ENCODE measurements at places on chromosomes 12 and 14.

DNA sequence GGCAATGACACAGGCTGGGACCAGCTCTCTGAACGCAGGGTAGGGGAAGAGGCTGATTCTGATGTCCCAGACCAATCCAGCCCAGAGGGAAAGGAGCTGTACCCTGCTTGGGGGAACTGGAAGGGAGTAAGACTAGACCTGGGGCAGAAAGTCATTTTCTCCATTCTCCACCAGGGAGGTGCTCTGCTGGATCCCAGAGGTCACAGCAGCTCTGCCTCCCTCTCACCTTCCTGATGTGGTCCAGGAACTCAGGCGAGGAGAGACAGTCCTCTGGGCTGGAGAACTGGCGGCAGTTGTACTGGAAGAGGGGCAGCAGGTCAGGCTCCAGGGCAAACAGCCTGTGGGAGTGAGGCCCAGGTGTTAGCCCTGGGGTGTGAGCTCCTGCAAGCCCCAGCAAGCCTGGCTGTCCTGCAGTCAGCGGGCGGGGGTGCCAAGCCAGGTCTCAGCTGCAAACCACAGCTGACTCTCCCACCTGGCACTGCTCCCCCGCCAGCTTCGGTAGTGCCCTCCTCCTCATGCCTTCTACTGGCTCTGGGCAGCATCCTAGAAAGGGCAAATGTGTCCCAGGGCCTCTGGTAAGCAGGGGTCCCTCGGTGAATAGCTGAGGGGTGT is 1.9 kb downstream of the NGB start:
- DNase-seq: no peak

DNA sequence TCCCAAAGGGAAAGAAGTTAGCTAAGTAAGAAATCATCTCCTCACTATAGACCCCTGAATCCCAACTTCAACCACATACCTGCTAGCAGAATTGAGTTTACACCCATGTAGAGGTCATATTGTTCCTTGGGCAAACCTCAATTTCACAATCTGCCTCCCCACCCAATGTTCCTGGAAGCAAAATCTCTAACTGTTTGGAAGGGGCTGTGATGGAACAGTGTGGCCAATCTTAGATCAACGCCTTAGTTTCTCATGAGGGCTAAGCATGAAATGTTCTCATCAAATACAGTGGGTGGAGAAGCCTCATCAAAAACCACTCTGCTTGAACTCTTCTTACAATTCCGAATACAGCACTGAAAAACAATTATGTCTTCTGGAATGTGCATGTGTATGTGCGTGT is 284.0 kb upstream of the NOS1 start:
- DNase-seq: no peak

DNA sequence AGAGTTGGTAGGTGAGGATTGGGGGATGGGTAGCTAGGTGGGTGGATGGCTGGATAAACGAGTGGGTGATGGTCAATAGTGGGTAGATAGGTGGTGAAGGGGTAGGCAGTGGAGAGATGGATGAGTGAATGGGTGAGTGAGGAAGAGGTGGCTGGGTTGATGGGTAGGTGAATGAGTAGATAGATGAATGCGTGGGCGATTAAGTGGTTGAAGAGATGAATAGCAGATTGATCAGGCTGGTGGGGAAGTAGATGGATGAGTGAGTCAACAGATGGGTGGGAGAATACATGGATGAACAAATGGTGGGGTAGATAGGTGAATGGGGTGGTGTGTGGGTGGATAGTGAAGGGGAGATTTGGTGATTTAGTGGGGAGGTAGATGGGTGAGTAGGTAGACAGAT is 51.1 kb downstream of the SYNE3 start:
- DNase-seq: no peak

- DNase-seq: no peak
Measured at GRCh38 chr12:59500915-59501314, 94.9 kb upstream of the SLC16A7 start.

DNA sequence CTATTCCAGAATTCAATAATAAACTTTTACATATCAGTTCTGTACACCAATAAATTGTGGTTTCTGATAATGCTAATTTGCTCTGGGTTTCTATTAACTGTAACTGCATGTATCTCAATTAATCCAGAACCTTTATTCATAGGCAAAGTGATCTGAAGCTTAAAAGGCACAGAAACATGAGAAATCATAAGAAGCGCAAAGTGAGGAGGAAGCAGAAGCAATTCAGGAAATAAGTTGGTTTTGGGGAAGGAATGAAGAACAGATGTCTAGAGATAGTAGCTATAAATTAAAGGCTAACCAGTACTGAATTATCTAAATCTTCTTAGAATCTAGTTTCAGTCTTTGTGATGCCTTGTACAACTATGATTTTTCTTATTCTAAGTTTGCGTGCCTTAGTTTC is 24.6 kb downstream of the KERA start:
- no peak for DNase-seq

DNA sequence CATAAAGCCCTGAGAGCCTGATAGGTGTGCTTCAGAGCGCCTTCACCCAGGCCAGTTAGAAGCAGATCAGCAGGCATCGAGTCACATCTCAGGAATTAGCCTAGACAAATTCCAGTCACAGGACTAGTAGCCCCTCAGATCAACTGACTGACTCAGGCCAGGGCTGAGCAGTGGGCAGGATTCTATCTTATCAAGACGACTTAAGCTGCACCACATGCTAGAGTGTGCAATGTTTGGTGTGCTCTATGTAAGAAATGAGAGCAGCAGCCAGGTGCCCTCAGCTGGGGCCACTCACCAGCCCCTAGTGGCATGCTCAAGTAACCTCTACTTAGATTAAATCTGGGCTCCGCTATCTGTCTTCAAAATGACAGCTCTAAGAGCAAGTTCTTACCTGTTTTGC is 19.7 kb upstream of the NGB start:
- no peak for DNase-seq

GRCh38 chr12:85549640-85550039 is 269.6 kb downstream of the ALX1 start:
- no peak for DNase-seq

DNA sequence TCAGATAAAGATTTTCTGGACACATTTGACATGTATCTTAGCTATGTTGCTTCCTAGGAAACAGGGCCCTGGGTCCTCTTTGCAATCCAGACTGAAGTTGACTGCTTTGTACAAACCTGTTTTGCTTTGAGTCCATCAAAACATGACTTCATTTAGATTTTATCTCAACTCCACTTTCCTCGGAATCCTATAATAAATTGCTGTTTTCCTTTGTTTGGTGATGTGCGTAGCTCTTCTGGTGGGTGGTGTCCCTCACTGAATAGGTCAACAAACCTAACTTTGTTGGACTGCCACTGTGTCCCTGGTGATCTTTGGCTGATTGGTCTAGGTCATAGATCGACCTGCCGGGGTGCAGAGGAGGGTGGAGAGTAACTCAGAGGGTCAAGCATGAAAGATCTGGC is 735 bp upstream of the P2RX7 start:
- DNase-seq: no peak

- peak; percentile 59 for DNase-seq
Measured at GRCh38 chr12:78863482-78864402, 832 bp upstream of the SYT1 start.

- DNase-seq: no peak
Measured at GRCh38 chr12:131620946-131621681, 89.8 kb upstream of the SFSWAP start.

DNA sequence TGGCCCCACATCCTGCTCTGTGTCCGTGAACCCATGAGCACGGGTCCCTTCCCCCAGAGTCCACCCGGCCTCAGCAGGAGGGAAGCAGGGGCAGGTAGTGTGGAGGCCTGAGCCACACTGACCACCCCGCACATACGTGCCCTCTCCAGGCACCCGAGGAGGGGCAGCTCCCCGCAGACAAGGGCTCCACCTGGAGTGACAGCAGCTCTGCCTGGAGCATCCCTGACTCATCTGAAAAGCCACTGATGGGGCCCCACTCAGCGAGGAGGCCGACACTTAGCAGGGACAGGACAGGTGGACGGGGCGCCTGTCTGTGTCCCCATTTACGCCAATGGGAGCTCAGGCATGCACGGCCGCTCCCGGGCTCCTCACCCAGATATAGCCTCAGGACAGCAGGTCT is 237.6 kb upstream of the SFSWAP start:
- DNase-seq: no peak

GRCh38 chr14:64434528-64434927 is 30.8 kb upstream of the AKAP5 start:
- no peak for DNase-seq

- DNase-seq: no peak
Measured at GRCh38 chr14:49863487-49864281, 11.1 kb upstream of the NEMF start.

- no peak for DNase-seq
Measured at GRCh38 chr12:29710104-29710503, 73.6 kb downstream of the TMTC1 start.

- DNase-seq: no peak
Measured at GRCh38 chr14:69319911-69320310, 60.0 kb downstream of the GALNT16 start.

- DNase-seq: no peak
Measured at GRCh38 chr12:117470804-117471203, 109.4 kb upstream of the NOS1 start.

DNA sequence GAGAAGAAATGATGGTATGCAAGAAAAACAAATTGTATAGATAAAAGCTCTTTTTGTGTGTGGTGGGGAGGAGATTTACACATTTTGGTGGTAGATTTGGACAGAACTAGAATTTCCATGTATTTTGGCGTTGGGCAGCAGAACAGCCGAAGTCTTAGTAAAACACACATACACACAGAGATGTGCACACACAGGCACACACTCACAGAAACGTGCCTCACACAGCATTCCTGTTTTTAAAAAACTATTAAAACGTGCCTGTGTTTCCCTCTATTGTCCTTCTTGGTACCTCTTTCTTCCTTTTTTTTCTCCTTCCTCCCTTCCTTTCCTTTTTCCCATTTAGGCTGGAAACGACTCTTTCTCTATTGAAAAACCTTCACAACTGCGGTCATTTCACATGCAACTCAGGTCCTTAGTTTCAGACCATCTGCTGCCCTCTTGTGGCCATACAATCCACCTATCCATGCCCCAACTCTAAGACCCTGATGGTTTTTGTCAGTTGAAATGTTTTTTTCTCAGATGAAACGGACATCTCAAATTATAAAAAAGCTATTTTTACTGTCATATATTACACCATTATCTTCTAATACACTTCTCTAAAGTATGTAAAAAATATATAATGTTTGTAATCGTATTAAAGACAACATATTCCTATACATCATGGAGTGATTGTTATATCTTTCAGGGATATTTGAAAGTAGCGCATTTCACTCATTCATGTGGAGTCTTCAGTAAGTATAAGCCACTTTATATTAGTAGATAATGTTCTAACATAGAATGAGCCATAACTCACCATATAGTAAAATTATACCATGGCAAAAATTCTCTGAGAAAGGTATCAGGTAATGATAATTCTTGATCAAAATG is 386.7 kb upstream of the NOVA1 start:
- peak; percentile 41 for DNase-seq

- DNase-seq: peak; percentile 74
Measured at GRCh38 chr12:10967409-10967808, 19.3 kb downstream of the TAS2R50 start.

DNA sequence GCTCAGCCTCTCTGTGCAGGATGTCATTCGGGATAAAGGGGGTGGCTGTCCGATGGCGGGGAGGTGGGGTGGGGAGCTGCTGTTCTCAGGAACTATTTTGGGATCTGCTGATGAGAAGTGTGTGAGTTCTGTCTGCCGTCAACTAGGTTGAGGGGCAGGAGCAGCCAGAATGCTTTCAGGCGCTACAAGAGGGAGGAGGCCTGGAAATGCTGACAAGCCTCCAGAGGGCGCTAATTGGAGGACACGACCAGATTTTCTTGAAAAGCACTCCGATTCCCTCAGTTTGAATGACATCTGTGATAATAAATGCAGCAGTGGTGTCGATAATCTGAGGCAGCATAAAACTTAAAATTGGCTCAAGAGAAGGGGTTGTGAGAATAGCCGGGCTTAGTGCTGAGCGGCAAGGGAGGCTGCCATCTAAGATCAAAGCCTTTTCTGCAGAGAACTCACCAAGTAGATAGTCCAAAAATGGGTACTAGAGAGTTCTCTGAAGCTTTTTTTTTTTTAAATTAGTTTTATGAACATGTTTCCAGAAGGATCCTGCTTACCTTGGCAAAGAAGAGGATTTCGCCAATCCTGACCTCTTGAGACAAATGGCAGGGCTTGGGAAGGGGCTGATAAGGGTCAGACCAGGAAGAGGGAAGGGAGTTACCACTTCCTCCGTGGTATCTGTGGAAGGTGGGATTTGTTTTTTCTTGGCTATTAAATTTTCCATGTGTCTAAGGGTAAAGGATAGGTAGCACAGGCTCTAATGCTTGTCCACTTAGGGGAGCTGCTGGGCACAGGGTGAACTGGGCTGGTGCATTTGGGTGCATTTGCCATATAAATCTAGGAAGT is 94.4 kb downstream of the CRACR2A start:
- DNase-seq: peak; percentile 27

DNA sequence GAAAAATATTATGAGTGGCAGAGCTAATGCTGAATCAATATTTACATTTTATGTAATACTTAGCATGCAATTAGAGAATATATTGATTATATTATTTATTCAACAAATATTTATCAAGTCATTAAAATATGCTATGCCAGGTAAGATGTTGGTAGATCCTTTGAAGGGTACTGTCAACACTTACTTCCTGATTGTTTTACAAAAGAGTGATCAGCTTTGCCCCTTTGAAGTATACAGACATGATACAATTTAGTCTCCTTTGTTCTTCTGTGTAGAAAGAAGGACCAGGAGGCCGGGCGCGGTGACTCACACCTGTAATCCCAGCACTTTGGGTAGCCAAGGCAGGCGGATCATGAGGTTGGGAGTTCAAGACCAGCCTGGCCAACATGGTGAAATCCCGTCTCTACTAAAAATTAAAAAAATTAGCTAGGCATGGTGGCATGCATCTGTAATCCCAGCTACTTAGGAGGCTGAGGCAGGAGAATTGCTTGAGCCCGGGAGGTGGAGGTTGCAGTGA is 73.9 kb upstream of the IFNG-AS1 start:
- DNase-seq: no peak

DNA sequence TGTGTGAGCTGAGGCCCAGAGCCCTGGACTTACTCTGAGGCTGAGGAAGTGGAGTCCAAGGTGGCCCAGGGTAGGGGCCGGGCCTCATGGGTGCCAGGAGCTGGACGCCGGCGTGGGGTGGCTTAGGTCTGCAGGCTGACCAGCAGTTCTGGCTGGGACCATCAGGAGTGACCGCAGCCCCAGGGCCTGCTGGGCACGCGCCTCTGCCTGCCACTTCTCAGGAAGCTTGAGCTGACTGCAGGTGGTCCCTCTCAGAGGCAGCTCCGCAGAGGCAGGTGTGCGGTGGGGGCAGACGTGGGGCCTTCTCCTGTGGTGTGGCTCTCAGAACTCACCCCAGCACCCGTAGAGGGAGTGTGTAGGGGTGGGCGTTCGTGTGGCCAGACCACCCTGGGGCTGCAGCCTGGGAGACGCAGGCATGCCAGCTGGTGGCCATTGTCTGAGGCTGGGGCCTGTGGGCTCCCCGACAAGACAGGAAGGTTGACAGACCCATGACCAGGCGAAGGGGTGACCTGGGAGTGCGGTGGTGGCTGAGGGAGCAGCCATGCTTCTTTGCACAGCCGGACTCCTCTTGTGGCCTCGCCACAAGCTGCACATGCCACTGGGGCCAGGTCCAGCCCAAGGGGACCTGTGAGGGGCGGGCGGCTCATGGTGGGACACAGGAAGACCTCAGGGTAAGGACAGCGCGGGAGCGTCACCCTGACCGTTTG is 40.0 kb upstream of the TEX22 start:
- DNase-seq: no peak

- DNase-seq: no peak
Measured at GRCh38 chr14:35277179-35277578, 15.0 kb upstream of the PSMA6 start.
